A549 treated with CpdA at 1 μM for 4 hours (cell line): ENCODE measurements at places on chromosomes 7 and 10. TPM values are rescaled to one million over a fixed set of nuclear protein-coding genes. Genes with fewer than 3 reads are reported as not detected.

Gene CCL26
- 7.6 to 14.5 TPM (median 8.5 TPM) in 5 replicates for total RNA-seq

Gene PDZD7
- 0.44 to 1.2 TPM (median 0.77 TPM) in 5 replicates for total RNA-seq

Gene DDC
- 0.77 to 1.6 TPM (median 1.2 TPM) in 5 replicates for total RNA-seq

Gene C7orf57
- total RNA-seq = 0.26 to 0.61 TPM (median 0.37 TPM) in 5 replicates

Gene NPY
- not detected in 5 replicates for total RNA-seq

Gene GPR15LG
- not detected in 5 replicates for total RNA-seq

Gene NKX6-2
- total RNA-seq = 0.17 to 0.23 TPM (median 0.23 TPM) in 5 replicates

Gene ACSM6
- not detected in 5 replicates for total RNA-seq

Gene AKR1C4
- total RNA-seq = 0.26 to 0.42 TPM (median 0.37 TPM) in 5 replicates

Gene CYP26C1
- total RNA-seq = not detected in 5 replicates

Gene CDH23
- 2.0 to 2.9 TPM (median 2.2 TPM) in 5 replicates for total RNA-seq

Gene PAPOLB
- not detected in 5 replicates for total RNA-seq

Gene GBX1
- not detected in 5 replicates for total RNA-seq

Gene NODAL
- total RNA-seq = not detected in 5 replicates

Gene NEUROD6
- total RNA-seq = not detected in 5 replicates

Gene HABP2
- 0.04 to 0.20 TPM (median 0.08 TPM) in 4 of 5 replicates, not detected in the other for total RNA-seq

Gene ANKRD30A
- 0.37 to 1.4 TPM (median 1.0 TPM) in 5 replicates for total RNA-seq

Gene FAS
- total RNA-seq = 29.7 to 41.4 TPM (median 30.6 TPM) in 5 replicates

Gene NKX2-3
- total RNA-seq = 0.08 TPM in 1 of 5 replicates, not detected in the others

Gene BTBD16
- total RNA-seq = 0.40 to 0.86 TPM (median 0.52 TPM) in 5 replicates

Gene RHEB
- total RNA-seq = 108 to 167 TPM (median 144 TPM) in 5 replicates

Gene FOXI2
- not detected in 5 replicates for total RNA-seq

Gene CC2D2B
- 0.15 TPM in 1 of 5 replicates, not detected in the others for total RNA-seq

Gene IKZF1
- total RNA-seq = 0.01 TPM in 1 of 5 replicates, not detected in the others

Gene CDNF
- 0.81 to 2.4 TPM (median 0.99 TPM) in 5 replicates for total RNA-seq

Gene HNRNPF
- 311 to 349 TPM (median 341 TPM) in 5 replicates for total RNA-seq

Gene XRCC2
- 3.9 to 8.3 TPM (median 5.3 TPM) in 5 replicates for total RNA-seq
